Activated T-cell treated with anti-CD3 and anti-CD28 coated beads, Interleukin-2, amount 50 U/mL, for 1 hour (primary cell): ENCODE measurements at places on chromosomes 12 and 14.

- DNase-seq, result no peak
Observed at GRCh38 chr12:26205941-26206340, 10.6 kb downstream of the SSPN start.

GRCh38 chr12:96710127-96710745 is 196.8 kb upstream of the NEDD1 start:
- DNase-seq, result no peak

DNA sequence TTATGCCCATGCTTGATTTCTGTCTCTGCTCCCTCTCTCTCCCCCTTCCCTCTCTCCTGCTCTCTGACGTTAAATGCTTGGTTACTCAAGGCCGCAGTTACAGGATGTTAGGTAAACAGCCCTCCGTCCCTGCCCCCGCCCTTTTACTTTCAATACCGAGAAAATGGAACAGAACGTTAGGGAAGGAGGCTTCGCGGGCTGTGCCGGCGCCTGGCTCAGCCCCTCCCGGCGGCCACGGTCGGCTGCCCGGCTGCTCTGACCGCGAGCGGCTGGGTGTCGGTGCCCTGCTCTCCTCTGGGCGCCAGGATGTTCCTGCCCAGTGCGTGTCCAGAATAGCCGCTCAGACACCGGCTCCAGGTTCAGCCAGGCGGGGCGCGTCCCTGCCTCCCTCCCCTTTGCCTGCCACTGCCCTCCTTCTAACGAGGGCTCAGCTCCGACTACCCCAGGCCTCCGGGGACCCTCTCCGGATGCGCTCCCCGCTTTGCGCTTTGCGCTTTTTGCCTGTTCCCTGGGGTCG is 166.1 kb downstream of the ADCK1 start:
- DNase-seq, result no peak

GRCh38 chr14:56995010-56995409 is 184.7 kb upstream of the OTX2 start:
- DNase-seq, result no peak

- DNase-seq, result no peak
Observed at GRCh38 chr12:1794440-1795090, 25.8 kb upstream of the LRTM2 start.

GRCh38 chr14:93686268-93686667 is 102.0 kb downstream of the PRIMA1 start:
- no peak for DNase-seq

DNA sequence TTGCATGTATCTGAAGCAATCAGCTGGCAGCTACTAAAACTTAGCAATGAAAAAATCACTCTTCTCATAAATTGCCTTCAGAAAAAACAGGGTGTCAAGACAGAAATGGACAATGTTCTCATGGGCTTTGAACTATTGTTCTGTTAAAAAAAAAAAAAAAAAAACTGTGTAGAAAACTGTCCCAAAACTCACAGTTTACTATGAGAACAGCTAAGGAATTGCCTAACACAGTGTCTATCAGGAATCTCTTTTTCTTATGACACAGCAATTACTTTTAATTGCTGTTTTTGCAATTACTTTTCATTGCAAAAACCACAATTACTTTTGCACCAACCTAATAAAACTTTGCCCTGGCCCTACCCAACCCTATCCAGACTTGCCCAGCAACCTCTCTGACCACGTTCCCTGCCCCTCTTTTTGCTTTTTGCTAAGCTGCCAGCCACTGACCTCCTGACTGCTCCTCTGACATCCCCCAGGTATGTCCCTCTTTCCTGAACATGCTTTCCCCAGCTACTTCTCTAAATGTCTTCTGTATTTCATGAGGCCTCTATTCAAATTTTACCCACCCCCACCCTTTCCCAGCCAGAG is 68.0 kb upstream of the SLCO1C1 start:
- no peak for DNase-seq

GRCh38 chr12:46445093-46445492 is 72.5 kb upstream of the SLC38A2 start:
- no peak for DNase-seq

DNA sequence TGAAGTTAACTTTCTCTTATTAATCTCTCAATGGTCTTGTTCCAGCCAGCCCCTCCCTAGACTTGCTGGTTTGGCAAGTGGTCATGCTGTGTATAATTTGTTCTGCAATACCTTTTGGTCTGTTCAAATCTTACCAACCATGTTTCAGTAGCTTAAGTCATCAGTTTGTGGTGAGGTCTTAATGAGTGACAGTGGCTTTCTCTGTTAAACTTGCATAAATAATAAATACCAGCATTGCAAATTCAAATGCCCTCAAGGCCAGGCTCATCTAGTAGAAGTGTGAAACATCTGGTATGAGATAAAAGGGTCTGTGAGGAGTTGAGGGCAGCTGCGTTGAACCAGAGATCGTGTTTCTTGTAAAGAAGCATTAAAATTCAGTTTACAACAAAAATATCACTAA is 319.5 kb downstream of the TMEM117 start:
- DNase-seq, result no peak

- DNase-seq, result no peak
Observed at GRCh38 chr12:105955976-105956375, 182.8 kb downstream of the NUAK1 start.

DNA sequence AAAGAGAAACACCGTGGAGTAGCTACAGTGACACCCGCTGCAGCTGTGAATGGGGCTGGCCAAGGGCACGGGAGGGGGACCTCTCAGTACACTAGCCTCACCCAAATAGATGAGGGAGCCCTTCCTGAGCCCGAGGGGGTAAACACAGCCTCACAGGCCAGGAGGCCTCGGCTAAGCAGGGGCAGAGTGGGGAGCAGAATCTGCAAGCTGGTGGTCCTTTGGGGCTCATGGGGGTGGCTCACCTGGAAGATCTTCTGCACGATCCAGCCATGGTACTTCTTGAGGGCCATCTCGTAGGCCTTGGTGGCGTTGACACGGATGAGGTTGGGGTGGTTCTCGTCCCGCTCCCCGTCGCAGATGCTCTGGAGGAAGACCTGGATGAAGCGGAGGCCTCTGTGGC is 22.2 kb upstream of the TRPV4 start:
- no peak for DNase-seq

DNA sequence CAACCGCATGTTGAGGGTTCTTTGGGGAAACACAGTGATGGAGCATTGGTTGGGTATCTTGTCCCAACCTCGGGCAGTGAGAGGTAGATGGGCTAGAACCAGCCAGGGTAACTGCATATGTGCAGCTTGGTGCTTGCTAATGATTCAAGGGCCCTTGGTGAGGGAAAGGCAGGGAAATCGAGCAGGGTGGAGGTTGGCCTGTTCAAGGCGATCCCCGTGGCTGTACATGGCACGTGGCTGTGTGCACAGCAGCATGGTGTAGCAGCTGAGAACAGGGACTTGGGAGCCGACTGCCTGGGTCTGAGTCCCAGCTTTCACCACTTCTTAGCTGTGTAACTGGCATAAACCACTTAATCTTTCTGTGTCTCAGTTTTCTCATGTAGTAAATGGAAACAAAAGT is 45.5 kb upstream of the OAS1 start:
- DNase-seq, result no peak

DNA sequence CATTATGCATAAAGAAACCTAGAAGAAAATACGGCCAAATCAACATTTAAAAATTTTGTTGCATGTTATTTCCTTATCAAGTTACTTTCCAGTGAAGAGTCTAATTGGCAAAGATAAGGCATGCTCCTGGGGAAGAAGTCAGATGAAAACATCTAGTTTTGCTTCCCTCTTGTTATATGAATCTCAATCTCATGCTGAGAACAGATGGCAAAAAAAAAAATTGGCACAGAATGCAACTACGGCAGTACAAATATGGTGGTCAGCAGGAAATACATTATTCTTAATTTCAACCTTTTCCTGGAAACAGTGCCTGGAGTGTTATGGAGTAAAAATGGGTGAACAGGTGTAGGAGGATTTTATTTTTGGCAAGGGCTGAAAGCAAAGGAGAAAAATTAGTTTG is 32.8 kb downstream of the HECTD4 start:
- DNase-seq, result no peak

- no peak for DNase-seq
Observed at GRCh38 chr14:95003099-95003960, 154.0 kb downstream of the DICER1 start.

DNA sequence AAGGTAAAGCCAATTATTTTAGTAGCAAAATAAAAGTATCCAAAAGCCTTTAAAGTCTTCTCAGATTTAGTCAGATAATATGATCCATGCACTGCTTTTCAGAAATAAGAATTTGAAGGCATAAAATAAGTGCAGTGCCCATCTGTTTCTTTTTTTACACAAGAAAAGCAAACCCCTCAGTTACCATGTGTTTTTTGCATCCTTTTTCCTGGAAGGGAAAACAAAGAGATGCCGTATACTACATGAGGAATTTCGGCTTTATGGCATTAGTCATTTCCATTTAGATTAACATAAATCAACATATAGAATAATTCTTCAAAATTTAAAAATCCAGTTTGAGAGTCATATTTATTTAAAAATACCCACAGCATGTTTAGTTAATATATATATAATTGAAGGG is 70.0 kb upstream of the GNPNAT1 start:
- DNase-seq, result no peak

- no peak for DNase-seq
Observed at GRCh38 chr14:33563191-33563900, 387.5 kb downstream of the EGLN3 start.

DNA sequence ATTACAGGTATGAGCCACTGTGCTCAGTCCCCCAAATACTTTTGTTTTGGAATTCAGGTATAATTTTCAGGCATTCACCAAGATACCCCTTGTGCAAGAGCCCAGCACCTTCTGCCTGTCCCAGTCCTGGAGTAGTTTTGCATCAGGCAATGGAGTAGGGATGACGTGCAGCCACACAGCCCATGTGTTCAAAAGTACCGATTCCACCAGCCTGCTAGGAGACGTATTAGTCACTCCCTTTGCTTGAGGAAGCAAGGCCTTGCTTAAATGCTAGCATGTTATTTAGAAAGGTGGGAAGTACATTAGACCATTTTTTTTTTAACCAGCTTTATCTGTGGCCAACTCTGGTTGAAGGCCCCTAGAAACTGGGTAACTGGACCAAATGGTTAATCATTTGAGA is 15.0 kb upstream of the GALNT16 start:
- DNase-seq, result no peak

DNA sequence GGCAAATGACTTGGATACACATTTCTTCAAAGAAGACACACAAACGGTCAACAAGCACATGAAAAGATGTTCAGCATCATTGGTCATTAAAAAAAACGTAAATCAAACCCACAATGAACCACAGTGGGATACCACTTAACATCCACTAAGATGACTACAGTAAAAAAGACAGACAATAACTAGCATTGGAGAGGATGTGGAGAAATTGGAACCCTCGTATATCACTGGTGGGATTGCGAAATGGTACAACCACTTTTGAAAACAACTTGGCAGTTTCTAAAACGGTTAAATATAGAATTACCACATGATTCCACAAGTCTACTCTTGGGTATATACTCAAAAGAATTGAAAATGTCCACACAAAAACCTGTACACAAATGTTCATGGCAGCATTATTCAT is 25.2 kb upstream of the PPFIBP1 start:
- DNase-seq, result no peak

- no peak for DNase-seq
Observed at GRCh38 chr14:104150136-104151025, 12.0 kb downstream of the KIF26A start.

GRCh38 chr12:30928356-30929244 is 2.1 kb downstream of the TSPAN11 start:
- no peak for DNase-seq

GRCh38 chr12:76407710-76408109 is 59.5 kb upstream of the BBS10 start:
- no peak for DNase-seq

DNA sequence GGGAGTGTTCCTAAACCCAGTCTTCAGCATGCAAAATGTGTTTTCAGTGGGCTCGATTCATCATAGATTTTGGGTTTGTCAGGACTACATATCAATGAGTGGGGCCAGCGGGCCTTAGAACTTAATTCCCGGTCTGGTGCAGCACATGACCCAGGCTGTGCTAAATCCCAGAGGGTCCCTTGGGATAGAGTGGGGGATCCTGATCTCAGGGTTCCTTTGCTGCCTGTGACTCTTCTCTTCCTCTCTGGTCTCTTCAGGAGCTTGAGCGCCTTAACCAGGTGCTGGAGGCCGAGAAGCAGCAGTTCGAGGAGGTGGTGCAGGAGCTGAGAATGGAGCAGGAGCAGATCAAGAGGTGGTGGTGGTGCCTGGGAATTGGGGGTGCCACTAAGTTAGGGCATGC is 37.5 kb downstream of the PLEKHD1 start:
- no peak for DNase-seq

- DNase-seq, result no peak
Observed at GRCh38 chr12:59736786-59737185, 141.0 kb downstream of the SLC16A7 start.

- DNase-seq, result no peak
Observed at GRCh38 chr12:75315518-75315917, 14.6 kb downstream of the CAPS2 start.

DNA sequence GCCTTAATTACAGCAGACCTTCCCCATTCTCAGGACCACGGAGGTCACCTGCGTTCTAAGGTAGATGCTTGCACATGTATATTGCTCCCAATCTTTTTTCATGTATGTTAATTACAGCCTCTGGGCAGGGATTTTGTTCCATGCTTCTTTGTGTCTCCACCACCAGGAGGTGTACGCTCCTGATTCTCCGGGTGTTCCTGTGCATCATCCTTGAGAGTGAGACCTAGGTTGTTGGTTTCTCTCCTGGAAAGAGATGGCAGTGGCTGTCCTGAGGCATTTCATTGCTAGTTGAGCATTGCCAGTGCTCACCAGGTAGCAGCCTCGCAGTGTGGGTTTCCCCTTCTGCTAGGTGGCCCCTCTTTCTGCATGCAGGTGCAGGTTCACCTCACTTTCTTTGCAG is 52.8 kb downstream of the KCNK13 start:
- no peak for DNase-seq

GRCh38 chr14:30337456-30337855 is 221.5 kb upstream of the G2E3 start:
- DNase-seq, result no peak

- no peak for DNase-seq
Observed at GRCh38 chr14:23646648-23647549, 10.7 kb downstream of the DHRS2 start.

GRCh38 chr12:62792236-62792870 is 142.6 kb downstream of the PPM1H start:
- DNase-seq, result no peak

DNA sequence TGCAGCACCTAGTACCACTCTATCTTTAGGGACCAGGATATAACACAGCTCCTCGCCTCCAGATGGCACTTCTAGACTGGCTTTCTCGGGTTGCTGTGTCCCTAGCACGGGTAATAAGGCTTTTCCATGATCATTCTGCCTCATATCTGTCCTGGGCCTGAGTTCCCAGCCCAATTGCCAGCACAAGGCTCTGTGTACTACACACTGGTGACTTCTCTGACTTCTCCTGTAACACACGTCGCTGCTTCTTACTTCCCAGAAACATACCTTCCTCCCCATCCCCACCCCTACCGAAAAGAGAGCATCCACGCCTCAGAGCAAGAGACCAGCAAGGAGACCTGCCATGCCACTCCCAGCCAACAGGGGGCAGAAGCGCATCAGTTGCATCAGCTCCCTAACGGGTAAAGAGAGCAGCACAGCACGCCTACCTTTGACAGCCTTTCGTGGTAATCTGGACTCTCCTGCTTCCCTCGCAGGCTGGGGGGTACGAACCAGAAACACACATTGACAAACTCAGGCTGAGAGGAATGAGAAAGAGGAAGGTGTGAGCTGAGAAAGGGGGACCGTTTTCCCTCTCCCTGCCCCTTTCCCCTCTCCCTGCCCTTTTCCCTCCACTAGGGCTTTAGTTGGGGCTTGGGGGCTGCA is 21.2 kb upstream of the ZNF740 start:
- DNase-seq, result peak; percentile 90

GRCh38 chr14:90175631-90176030 is 80.7 kb upstream of the PSMC1 start:
- no peak for DNase-seq

- no peak for DNase-seq
Observed at GRCh38 chr14:99163446-99163845, 108.6 kb downstream of the BCL11B start.
